NCI-H748 treated with DMSO at 0.1 percent for 48 hours (cell line): ENCODE measurements at places on chromosomes 1 and 21.

- no peak for DNase-seq
These were observed 82.6 kb upstream of the CCDC190 start for GRCh38 chr1:162943622-162944021.

DNA sequence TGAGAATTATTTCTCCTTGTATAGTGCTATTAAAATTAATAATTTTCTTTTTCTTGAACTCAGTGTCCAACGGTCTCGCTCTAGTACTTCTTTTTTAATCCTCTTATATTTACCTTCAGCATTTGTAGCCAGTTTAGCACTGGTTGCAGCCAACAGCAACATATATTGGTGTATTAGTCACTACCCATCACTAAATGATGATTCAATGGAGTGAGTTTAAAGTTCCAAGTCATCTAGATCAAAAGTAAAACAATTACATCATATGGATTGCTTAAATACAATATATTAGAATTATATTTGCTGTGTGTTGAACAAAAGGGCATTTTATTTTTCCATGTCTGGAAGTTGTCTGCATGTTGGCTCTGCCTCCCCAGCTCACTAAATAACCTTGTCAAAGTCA, 591.8 kb downstream of the ADGRL2 start:
- DNase-seq: no peak

DNA sequence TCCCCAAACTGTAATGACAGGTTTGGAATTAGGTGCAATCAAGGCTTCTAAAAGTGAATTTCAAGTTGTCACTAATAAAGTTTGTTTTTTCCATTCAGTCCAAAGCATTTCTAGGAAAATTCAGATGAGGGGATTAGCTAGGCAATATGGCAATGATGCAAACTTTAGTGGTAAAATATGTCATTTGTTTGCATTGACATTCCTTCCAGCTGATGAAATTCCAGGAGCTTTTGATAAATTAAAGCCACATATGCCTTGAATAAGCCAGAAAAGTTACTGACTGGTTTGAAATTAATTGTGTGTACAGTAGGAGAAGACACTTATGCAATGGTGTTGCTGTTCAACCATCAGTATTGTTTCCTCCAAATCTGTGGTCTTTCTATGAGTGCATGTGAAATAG, 57.8 kb downstream of the MROH9 start:
- DNase-seq: no peak

DNA sequence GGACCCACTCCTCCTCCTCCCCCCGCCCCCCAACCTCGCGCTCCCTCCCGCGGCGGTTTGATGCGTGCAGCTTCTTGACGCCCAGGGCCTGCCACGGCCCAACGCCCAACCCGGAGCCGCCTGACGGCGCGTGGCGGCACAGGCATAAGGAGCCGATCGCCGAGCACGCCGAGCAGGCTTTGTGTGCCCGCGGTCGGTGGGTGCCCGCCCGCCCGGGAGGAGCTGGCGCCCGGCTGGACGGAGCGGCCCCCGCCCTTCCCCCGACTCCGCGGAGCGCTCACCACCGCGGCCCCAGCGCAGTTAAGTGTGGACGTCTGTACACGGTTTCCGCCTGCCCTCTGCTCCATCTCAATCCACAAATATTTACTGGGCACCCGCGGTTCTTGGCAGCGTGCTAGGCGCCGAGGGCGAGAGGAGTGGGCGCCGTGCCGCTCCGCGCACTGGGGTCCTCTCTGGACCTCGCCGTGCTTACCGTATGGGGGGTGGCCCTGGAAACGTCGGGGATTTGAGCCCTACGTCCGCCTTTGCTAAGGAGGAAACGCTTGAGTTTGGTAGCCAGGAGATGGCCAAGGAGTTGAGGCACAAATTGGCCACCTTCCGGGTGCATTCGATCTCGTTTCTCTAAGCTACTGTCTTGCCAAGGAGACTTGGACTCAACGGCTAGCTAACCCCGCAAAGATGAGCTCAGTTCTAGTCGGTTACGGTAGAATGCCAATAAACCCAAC, 444 bp upstream of the HDGF start:
- DNase-seq: peak; percentile 69

DNA sequence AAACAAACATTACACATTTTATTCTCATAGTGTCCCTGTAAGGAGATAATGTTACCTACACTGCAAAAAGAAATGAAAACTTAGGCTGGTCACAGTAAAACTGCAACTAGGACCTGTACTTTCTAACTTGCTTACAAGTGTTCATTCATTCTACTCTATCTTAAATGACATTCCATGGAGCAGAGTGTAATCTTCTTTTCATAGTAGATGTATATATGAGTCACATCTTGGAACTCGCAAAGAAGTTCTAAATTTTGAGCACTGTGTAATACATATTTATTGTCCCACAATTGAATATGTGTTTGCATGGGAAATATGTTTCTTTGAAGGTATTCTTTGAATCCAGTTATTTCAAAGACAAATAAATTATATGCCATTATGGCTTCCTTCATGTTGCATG, 1258.5 kb upstream of the ADGRL2 start:
- no peak for DNase-seq

- DNase-seq: no peak
These were observed 68.2 kb downstream of the FOXD2 start for GRCh38 chr1:47506053-47506452.

DNA sequence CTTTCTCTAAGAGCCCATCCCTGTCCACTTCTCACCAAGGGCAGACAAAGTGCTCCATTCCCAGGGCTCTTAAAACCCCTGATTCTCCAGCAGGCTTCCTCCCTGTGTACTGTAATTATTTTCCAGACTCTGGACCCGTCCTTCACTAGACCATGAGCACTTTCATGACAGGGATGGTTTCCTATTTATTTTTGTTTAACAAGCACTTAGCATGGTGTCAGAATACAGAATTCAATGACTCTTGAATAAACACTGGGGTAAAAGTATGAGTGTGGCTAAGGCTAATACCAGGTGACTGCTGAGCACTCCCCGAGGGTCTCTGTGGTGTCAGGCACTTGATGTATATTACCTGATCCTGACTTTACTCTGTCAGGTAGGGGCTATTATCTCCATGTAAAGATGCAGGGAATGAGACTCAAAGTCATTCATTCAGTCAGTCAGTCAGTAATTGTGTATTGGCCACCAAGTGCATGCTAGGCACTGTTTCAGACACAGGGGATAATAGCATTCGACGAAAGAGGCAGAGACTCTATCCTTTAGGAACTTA, 47.2 kb downstream of the C1orf21 start:
- peak; percentile 93 for DNase-seq

- no peak for DNase-seq
These were observed 11.1 kb downstream of the F3 start for GRCh38 chr1:94530373-94530878.

DNA sequence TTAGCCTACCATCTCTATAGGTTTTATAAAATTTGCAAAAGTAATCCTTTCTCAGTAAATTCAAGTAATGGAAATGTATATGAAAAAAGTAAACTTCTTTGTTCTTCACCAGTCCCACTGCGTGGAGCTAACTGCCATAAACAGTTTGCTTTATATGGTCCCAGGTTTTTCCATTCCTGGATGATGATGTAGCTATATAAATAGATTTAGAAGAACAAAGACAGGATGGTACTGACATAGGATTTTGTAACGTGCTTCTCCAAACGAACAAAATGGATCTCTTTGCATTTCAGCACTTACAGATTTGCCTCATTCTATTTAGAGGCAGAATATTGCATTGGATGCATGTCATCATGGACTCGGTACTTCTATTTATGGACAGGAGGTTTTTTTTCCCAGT, 57.3 kb downstream of the SMYD2 start:
- DNase-seq: no peak

DNA sequence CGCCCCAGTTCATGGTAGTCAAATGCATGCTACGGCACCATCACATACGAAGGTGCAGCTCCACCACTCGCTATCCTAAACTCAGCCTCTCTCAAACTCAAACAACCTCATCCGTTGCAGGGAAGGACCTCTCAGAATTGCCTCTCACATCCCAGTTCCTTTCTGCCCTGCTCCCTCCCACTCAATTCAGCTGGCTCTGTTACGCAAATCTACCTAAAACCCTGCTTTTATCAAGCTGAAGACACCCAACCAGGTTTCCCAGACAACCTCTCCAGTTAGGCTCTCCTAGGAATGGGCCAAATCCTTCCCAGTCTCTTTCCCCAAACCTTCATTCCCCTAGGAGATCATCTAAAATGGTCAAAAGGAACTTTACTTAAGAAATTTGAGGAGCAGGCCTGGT, 62.9 kb downstream of the CLSTN1 start:
- DNase-seq: no peak

GRCh38 chr1:70327306-70328076, 27.0 kb downstream of the ANKRD13C start:
- DNase-seq: no peak

DNA sequence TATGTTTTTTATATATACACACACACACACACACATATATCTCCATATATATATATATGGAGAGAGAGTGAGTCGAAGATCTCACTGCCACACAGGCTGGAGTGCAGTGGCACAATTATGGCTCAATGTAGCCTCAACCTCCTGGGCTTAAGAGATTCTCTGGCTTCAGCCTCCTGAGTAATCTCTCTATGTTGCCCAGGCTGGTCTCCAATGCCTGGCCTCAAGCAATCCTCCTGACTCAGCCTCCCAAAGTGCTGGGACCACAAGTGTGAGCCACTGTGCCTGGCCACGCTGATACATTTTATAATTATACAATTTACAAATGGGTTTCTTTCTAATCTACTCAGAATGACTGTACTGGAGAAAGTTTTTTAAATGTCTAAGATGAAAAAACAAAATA, 664.2 kb downstream of the PTPRC start:
- no peak for DNase-seq

DNA sequence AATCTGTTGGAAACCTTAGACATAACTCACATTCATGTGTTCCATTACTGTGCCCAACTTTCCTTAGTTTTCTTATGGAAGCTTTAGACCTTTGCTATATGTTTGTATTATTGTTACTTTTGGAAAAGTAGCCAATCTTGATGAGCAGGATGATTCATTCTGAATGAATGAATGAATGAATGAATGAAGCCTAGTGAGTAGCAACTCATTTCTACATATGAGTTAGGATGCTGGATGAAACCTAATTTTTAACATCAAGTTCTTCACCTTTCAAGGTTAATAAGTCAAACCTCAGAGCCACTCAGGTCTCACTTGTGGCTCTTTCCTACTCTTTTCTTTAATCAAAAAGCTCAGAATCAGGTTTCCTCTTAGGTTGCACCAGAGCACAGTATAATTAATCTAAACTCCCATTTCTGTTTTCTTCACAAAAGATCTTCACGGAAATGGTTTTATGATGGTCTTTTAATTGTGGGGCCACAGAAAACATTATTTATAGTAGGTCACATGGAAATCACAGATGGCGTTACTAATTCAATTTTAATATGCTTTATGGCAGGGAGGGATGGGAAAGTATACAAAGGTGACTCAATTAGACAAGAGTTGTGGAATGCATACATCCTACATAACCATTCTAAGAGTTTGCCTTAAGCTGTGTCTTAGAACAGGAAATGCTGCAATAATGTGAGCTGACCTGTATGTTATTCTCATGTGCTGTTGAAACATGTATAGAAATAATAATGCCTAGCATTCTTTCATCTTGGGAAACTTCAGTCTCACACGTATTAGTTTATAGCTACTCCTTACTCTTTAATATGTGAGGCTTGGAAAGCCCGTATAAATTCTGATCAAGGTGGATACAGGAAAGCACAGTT, 4.5 kb upstream of the DDX59 start:
- DNase-seq: no peak

- no peak for DNase-seq
These were observed 27.3 kb upstream of the A3GALT2 start for GRCh38 chr1:33348194-33348593.

DNA sequence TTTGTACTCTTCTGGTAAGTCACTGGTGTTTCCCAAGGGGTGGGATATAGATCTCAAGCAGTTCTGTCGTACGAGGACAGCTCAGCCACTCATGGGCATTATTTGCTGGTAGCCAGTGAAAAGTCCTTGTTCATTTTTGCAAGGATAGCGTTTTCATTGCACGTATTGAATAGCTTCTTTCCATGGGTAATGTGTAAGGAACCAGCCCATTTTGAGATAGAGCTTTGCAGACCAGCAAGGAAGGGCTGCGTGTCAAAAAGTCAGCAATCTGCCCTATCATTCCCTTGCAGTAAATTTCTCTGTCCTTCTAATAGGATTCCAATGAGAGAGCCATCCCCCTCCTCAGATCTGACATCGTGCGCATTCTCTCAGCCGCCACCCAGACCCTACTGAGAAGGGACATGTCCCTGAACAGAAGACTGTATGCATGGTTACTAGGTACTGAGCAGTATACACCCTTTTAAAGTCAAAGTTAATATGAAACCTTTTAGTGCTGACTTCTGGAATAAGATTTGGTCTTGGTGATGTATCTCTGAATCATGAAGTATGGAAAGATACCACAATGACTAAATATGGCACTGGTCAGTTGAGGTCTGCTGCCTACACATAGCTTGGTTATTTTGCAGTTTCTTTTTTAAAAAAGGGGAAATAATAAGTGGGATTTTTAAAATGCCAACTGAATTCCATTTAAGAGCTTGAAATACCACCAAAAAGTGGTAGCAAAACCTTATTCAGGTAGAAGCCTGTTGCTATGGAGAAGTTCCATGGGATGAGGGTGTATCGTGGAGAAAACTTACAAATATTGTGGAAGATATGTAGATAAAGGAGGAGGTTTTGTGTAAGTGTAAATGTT, 55.3 kb downstream of the DOP1B start:
- DNase-seq: no peak

DNA sequence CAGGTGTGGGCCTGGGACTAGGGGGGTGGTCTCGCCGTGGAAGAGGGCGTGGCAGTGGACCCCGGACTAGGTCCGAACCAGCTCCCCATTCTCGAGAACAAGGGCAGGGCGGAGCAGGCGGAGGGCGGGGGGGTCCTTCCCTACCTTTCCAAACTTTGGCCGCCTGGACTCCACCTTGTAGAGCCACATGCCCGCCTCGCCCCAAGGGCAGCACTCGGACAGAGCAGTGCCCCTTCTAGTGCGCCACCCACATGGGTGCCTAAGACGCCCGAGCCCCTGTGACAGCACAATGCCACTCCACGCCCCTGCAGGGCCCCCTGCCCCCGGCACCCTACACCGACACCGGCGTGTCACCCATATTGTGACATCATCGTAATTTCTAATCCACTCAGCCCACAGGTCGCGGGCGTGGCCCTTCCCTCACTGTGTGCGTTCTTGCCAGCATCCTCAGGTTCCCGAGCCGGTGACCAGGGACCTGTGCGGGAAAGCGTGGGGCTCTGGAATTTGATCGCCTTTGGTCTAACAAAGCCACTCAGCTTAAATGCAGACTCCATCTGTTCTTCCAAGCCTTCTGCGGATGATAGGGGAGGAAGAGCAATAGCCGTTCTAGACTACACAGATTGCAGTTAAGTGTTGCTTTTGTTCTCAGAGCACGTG, 553 bp upstream of the STMN1 start:
- peak; percentile 21 for DNase-seq

- no peak for DNase-seq
These were observed 147.1 kb downstream of the CACNA1E start for GRCh38 chr1:181630398-181630797.

GRCh38 chr1:80217377-80217986, 1211.0 kb upstream of the ADGRL4 start:
- DNase-seq: peak; percentile 40

GRCh38 chr1:158752155-158752712, 2.3 kb upstream of the OR6K6 start:
- DNase-seq: no peak
